Dermis microvascular lymphatic vessel endothelial cell (primary cell): ENCODE measurements at places on chromosomes 4 and X. TPM values are rescaled to one million over a fixed set of nuclear protein-coding genes. Genes with fewer than 3 reads are reported as not detected.

MAGED4B gene
- 22.9 and 52.7 TPM in 2 replicates for total RNA-seq

SH3RF1 gene
- 5.0 and 7.1 TPM in 2 replicates for total RNA-seq

FGA gene
- not detected in 2 replicates for total RNA-seq

MAGEA9B gene
- not detected in 2 replicates for total RNA-seq

NEIL3 gene
- 2.3 and 3.9 TPM in 2 replicates for total RNA-seq

GRCh38 chr4:131499141-131499873, 1649.8 kb upstream of the PCDH10 start:
- no peak for DNase-seq

GRCh38 chr4:80266902-80267380, 477 bp downstream of the FGF5 start:
- no peak for DNase-seq

- DNase-seq: no peak
Observed at GRCh38 chrX:8237718-8238117, 66.7 kb upstream of the VCX2 start.

DNA sequence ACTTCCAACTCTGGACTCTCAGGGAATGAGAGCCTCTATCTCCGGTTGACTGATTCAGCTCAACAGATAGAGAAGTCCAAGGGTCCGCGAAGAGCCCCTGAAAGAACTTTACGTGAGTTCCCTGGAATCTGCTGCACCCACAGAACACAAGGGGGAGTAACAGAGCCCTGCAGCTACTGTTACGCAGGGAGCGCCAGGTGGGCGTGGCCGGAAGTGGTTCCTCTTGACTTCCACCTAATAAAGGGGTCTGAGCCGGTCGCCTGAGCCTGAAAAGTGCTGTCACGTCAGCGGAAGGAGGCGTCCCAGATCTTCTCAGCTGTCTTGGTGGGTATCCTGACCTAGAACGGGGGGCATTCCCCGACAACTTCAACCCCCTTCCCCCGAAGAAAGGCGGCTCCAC, at the start of gene MAGEB6:
MAGEB6 (plus strand) TSS at position 237 of the 400 bp plus-strand sequence. CDS start 1,407 bp downstream, outside the sequence.
- no peak for DNase-seq

- DNase-seq: no peak
Observed at GRCh38 chrX:69506617-69507499, 2.7 kb downstream of the NALF2 start.
